COLO829 (cell line): ENCODE measurements at places on chromosomes 3 and 15.

DNA sequence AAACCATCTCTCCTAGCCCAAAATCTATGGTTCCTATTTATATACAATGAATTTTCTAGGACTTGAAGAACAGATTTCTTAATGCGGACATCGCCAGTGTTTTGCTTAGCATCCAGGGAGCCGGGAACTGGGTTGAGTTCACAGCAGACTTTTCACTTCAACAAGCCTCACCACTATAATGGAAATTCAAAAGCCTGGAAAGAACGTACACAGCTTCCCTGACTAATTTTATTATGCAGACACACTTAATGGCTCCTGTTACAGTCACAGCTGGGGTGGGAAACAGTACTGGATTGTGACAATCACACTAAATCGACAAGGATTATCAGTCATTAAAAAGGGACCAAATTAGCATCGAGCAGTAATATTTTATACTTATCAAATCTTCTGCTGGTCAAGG lies 129.2 kb upstream of the BNIP2 start:
- DNase-seq = no peak

DNA sequence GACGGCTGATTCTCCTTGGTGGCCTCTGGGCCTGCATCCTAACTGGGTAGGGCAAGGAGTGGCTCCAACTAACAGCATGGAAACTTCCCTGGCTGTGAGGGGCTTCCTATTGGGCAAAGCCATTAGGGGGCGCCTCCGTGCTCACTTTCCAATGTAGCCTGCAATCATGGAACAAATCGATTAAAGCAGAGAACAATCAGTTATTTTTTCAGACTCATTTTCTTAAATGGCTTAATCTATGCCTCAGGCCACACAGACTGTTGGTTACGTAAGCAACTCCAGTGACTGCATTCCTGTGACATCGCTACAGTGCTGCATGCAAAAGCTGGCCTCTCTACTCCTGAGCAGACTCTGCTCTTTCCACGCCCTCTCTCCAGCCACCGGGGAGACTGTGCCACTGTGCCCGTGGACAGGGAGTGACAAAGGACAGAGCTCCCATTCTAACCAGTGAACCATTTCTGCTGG lies 278.9 kb downstream of the KLF13 start:
- peak; percentile 0 for DNase-seq

- no peak for DNase-seq
Measured at GRCh38 chr3:100185847-100186246, 71.5 kb upstream of the FILIP1L start.

DNA sequence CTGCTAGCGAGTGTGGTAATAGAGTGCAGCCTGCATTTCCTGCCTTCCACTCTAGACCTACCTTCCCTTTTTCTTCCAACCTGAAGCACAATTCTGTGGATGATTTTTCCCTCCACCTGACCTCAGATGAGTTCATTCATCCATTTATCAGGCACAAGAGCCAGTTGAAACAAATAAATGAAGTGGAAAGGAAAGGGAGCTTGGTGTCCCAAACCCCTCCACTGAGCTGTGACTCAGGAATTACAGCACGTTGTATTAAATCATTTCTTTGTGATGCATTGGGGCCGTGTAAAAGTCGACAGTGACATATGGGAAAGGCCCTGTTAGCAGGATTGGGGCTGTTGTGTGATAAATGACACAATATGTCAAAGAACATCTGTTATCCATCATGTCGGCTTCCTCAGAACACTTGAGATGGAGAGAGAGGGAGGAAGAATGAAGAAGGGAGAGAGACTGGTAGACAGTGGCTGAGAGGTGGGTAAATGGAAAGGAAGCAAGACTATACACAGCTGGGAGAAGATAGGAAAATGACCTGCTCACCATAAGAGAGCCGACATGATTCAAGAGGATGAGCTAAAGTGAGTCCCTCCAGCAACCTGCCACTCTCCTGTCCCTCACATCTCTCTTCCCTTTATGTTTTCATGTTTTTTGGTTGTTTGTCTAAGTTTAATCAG lies 366.0 kb downstream of the AGBL1 start:
- DNase-seq = no peak

- no peak for DNase-seq
Measured at GRCh38 chr3:41462103-41462691, 262.9 kb downstream of the CTNNB1 start.

DNA sequence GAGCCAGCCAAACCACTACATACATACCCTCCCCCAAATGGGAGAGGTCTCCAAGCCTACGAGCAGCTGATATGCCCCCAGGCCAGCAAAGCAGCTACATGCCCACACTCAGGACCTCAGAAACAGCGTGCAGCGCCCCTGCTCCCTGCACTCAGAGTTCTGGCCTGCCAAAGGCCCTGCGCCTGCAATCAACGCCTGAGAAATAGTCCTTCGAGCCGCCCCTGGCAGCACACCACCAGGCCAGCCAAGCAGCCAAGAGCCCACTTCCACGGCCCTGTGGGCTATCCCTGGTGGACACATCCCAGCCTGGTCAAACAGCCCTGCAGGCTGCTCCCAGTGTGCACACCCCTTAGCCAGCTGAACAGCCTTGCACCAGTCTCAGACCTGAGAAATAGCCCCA lies 139.1 kb downstream of the DMXL2 start:
- no peak for DNase-seq

- DNase-seq = no peak
Measured at GRCh38 chr3:11661827-11662226, 18.1 kb upstream of the VGLL4 start.

- DNase-seq = no peak
Measured at GRCh38 chr3:159672728-159673688, 315.6 kb upstream of the IL12A start.

- no peak for DNase-seq
Measured at GRCh38 chr15:56844892-56845291, 73.6 kb upstream of the TCF12 start.

DNA sequence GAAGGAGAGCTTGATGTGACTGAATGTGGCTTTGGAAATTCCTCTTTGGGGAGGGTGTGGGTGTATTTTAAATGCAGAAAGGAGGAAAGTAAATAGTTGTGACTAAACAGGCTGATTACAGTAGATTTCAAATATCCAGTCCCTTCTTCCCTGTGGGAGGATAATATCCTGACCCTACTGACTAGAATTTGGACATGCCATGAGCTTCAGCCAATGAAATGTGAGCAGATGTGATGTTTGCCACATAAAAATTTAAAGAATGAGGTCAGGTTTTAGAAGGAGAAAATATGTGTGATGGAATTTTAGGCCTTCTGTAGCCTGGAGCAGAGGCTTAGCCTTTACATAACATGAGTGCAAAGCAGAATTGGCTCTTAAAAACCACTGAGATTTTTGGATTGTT lies 1218.9 kb downstream of the ROBO2 start:
- DNase-seq = no peak

GRCh38 chr3:76044601-76045600 lies 259.6 kb upstream of the ZNF717 start:
- no peak for DNase-seq

GRCh38 chr3:7506606-7507180 lies 645.8 kb downstream of the GRM7 start:
- no peak for DNase-seq

DNA sequence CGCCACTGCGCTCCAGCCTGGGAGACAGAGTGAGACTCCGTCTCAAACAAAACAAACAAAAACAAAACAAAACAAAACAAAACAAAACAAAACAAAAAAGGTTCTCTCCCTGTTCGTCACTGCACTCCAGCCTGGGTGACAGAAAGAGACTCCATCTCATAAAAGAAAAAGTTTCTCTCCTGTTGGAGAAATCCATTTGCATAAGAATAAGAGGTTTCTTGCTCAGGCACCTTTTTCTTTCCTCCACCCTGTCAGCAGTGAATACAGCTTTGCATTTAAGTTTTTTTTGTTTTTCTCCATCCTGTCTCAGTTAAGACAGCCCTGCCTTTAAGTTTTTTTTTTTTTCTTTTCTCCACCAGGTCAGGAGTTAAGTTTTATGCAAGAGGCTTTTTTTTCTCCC lies 109.5 kb downstream of the DPH6 start:
- no peak for DNase-seq

DNA sequence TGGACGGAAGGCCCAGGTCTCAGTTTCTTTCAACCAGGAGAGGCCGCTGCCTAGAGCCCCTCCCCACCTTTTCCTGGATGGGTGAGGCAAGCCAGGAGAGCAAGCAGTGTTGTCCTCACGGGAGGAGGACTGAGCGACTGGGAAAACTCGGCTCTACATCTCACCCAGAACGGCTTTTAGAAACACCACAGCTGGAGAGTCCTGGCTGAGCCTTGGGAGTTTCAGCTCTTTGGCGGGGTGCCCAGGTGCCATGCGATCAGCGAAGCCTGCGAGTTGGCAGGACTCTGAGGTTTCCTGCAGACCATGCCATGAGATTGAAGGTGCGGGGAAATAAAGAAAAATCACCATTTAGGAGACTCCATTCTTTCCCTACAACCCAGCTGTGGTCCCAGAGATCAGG lies 26.0 kb downstream of the PPCDC start:
- no peak for DNase-seq

DNA sequence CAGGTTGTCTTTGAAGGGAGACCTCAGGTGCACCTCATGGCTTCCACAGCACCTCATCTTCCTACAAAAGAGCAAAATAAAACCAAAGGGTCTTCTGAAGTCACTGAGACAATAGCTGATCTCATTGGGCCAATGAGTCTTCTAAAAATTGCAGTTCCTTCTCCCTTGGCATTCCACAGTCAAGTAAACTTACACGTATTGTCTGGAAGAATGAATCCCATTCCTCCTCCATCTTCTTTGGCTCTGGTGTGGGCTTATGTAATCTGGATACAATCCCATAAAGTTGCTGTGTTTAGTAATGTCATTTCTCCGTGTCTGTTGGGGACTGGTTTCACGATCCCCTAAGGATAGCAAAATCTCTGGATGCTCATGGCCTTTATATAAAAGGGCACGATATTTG lies 85.5 kb upstream of the CGNL1 start:
- DNase-seq = no peak

DNA sequence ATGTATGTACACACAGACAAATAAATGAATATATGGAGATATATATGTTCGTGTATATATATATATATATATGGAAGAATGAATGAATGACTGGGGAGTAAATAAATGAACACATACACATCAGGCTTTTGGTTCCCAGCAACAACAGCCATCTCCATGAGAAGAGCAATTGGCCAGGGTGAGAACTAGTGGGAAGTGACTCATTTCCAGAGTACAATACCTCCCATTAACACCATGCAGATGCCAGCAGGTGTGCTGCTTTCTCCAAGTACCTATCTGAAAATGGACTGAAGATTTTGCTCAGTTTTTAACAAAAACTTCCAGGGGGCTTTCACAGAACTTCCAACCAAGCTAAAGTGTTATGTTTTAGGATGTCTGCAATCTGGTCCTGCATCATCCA lies 179.8 kb upstream of the SLC2A2 start:
- DNase-seq = no peak

GRCh38 chr15:78481917-78482316 lies 25.5 kb upstream of the HYKK start:
- no peak for DNase-seq

- no peak for DNase-seq
Measured at GRCh38 chr3:74004386-74004785, 379.6 kb upstream of the PDZRN3 start.

DNA sequence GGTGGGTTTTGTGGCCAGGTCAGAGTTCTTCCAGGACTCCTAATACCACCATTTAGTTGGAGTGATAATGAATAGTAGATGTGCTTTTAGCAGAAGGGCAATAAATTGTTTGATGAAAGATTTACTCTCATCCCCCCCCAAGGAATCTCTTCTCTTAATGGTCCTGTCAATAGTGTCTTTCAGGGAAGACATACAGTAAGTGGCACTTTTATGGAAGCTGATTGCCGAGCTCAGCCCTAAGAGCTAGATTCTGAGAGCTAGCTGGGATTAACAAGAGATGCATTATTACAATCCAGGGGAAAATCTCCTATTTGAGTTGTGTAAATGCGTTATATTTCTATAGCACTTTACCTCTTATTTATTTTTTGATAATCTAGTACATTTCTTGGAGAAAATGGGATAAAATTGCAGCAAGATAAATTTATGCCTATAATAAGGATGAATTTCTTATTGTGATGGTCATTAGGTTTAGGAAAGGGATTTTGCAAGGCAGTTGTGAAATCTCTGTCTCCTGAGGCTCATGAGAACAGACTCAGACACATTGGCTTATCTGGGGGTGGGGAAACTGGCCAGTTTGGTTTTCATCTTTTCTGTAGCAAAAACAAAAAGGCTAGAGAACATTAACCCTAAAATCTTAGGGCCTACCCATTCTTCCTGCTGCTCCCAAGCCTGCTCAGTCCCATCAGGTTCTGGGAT lies 41.6 kb upstream of the CLSTN2 start:
- DNase-seq = no peak

- DNase-seq = peak; percentile 53
Measured at GRCh38 chr15:69751566-69751965, 298.9 kb downstream of the RPLP1 start.

GRCh38 chr3:188164248-188164687 lies 10.3 kb downstream of the LPP start:
- DNase-seq = no peak

GRCh38 chr3:119311081-119311925 lies 17.1 kb downstream of the ARHGAP31 start:
- DNase-seq = no peak

DNA sequence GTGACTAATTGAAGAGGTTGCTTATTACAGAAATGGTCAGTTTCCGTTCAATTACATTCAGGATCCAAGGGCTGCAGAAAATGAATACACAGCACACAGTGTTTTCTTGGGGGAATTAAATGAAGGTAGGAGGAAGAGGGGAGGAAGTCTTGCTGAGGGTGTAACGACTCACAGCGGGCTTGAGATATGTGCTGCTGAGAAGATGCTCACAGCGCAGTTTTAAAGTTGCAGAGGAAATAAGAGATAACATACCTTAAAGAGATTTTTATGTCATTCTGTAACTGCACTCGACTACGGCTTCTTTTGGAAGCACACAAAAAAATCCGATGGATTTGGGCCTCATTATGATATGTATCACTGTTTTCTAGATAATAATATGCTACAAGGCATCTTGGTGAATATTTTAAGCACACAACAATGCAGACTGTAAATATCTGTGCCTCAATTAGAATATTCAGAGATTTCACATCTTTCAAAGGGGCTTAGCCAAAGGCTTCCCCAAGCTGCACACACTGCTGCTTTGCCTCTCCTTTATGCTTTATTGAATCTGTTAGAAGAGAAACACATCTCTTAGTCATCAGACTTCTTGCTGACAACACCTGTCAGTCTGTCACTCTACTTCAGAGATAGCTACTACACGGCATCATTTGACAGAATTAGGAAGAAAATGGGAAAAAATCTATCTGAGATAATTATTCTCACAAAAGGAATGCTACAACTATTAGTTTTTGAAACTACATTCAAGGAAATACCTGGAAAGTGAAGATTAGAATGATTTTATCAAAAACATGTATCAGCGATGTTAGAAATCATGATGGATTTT lies 773.2 kb downstream of the OTOL1 start:
- DNase-seq = no peak

- DNase-seq = no peak
Measured at GRCh38 chr3:42166662-42167300, 75.6 kb downstream of the TRAK1 start.
